ENCODE measurements at places on chromosomes 1 and 21.

- DNase-seq: peak; percentile 81
These were observed 9.9 kb downstream of the GPR3 start for GRCh38 chr1:27402349-27402754.

DNA sequence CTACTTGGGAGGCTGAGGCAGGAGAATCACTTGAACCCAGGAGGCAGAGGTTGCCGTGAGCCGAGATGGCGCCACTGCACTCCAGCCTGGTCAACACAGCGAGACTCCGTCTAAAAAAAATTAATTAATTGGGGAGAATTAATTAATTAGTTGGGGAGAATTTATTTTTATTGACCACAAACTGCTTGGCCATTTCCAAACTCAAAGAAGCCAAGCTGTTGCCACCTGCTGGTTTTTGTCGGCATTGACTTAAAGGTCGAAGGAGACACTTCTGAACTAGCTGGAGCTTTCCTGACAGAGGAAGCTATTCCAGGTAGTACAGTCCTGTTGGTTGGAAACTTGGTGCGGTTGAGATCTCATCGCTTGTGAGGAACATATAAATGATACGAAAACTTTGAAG lies 13.1 kb downstream of the MAP1LC3C start:
- peak; percentile 47 for DNase-seq

DNA sequence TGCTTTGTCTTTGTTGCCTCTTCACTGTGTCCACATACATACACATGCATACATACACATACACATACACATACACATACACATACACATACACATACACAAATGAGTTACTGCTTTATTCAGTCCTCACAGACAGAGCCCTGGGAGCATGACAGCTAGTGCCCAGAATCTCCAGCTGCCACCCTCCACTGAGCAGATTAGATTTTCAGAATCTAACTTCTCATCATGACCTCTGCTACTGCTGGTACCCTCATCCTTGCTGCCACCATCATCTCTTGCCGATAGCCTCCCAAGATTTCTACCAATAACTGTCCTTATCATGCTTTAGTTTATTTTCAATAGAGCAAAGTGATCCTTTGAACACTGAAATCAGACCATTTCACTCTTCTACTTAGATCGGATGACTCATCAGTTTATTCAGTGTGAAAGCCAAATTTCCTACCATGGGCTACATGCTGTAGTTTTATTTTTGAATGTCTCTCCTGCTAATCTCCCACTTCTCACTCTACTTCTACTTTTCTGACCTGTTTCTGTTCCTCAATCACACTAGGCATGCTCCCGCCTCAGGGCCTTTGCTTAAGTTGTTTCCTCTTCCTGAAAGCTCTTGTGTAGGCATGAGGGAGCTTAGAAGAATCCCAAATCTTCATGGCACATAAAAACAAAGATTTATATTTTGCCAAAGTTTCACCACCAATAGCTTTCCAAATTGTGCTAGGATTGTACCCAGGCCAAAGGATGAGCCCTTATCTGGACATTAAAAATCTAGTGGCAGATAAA lies 43.0 kb downstream of the ATP6V1G3 start:
- peak; percentile 51 for DNase-seq

GRCh38 chr21:44929242-44929798 lies 8.6 kb upstream of the ITGB2 start:
- peak; percentile 30 for DNase-seq

GRCh38 chr21:37828556-37828955 lies 87.7 kb downstream of the KCNJ6 start:
- no peak for DNase-seq

DNA sequence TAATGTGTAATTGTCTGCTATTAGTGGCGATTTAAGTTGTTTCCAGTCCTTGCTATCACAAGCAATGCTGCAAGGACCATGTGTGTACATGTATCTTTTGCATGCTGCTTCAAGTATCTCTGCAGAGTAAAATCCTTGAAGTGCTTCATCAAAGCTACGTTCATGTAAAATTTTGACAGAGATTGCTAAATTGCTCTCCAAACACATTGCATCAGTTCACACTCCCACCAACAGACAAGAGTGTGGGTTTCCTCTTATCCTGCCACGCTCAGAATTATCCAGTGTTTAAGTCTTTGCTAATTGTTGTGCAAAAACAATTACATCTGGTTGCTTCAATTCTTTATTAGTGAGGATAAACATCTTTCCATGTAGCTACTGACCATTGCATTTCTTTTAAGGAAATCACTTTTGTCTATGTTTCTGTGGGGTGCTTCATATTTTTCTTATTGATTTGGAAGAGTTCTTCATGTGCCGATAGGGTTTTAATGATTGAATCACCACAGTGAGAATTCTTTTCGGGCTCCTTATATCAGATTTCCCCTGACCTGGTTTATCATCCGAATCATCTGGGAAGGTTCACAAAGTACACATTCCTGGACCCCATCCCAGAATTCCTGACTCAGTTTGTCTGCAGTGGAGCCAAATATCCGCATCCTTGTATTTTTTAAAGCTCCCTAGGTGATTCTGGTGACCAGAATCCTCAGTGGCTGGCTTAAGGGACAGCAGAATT lies 56.3 kb upstream of the GALNT2 start:
- no peak for DNase-seq

GRCh38 chr1:227343727-227344551 lies 25.6 kb upstream of the CDC42BPA start:
- DNase-seq: peak; percentile 91

DNA sequence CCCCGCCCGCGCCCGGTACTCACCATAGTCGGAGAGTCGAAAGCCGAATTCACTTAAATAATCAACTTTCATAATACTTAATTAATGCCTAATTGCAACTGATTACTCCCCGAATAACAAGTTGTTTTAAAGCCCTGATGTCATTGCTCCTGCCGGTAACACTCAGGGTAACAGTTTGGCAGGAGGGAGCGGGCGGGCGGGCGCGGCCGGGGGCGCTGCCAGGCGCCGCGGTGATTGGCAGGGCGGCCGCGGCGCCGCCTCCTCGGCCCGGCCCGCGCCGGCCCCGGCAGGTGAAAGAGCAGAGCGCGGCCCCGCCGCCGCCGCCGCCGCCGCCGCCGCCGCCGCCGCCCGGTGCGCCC lies 102.2 kb downstream of the CASZ1 start:
- no peak for DNase-seq

GRCh38 chr1:3779265-3779911 lies 6.8 kb downstream of the SMIM1 start:
- DNase-seq: no peak

- DNase-seq: no peak
These were observed 21.7 kb upstream of the ZNF362 start for GRCh38 chr1:33234588-33234990.

GRCh38 chr1:31387612-31388011 lies 14.7 kb upstream of the FABP3 start:
- DNase-seq: no peak

GRCh38 chr21:32167513-32167912 lies 111.3 kb downstream of the MIS18A start:
- no peak for DNase-seq

- no peak for DNase-seq
These were observed 156.8 kb downstream of the ZBTB18 start for GRCh38 chr1:244207935-244208244.

- no peak for DNase-seq
These were observed 58.0 kb downstream of the RAP1GAP start for GRCh38 chr1:21610989-21611785.

GRCh38 chr21:41064951-41065350 lies 103.0 kb upstream of the BACE2 start:
- DNase-seq: no peak

GRCh38 chr1:39021426-39021825 lies 4.7 kb upstream of the NDUFS5 start:
- no peak for DNase-seq

- DNase-seq: no peak
These were observed 682.4 kb downstream of the LTN1 start for GRCh38 chr21:28310171-28310685.

- no peak for DNase-seq
These were observed 14.1 kb downstream of the TOR3A start for GRCh38 chr1:179095924-179096323.

GRCh38 chr1:199291022-199291740 lies 652.3 kb downstream of the PTPRC start:
- no peak for DNase-seq
